CD4-positive, alpha-beta T cell treated with Interleukin-17A for 4 hours (primary cell): ENCODE measurements at places on chromosomes 6 and 20.

GRCh38 chr6:144310765-144311164 lies 25.6 kb downstream of the UTRN start:
- DNase-seq: no peak

DNA sequence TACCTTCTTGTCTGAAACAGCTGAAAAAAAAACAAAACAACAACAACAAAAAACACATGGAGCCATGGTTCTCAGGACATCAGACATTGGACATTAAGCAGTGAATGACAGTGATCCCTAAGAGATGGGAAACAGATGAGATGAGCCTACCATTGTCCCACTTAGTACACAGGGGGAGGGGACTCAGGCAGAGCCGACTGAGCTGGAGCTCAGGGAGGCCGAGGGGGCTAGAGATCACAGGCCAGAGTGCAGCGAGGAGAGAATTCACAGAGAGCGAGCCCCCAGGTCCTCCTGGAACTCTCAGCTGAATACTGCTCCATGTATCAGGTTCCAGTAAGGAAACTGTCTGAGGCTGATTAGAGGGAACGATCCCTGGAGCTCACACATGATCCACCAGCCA lies 134.6 kb downstream of the GRM4 start:
- DNase-seq: no peak

DNA sequence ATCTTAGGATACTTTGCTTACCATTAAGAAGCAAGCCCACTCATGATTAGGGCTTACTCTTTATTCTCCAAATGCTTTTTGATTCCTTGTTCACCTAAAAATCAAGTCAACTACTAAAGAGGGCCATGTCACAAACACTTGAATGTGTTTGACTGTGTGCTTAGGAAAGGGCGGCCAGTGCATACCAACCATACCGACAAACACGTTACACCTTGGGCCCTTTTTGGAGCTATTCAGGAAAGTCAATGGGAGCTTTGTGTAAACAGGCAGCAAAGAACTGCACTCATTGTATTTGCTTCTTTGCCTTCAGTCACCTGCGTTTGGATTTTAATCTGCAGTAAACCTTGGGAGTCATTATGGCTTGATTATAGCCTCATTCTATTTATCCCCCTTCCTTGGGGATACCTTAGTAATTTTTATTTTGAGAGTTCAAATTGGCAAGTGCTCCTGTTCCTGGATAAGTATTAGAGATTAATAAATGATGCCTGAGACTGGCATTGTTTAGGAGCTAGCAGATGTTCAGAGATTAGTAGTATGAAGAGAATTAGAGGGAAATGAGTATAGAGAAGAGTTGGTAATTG lies 102.6 kb upstream of the HDGFL1 start:
- no peak for DNase-seq

GRCh38 chr6:108771421-108771820 lies 76.8 kb upstream of the ARMC2 start:
- DNase-seq: no peak

GRCh38 chr6:45625191-45625664 lies 247.5 kb upstream of the SUPT3H start:
- DNase-seq: no peak

GRCh38 chr20:62914970-62915457 lies 11.3 kb downstream of the DIDO1 start:
- no peak for DNase-seq

DNA sequence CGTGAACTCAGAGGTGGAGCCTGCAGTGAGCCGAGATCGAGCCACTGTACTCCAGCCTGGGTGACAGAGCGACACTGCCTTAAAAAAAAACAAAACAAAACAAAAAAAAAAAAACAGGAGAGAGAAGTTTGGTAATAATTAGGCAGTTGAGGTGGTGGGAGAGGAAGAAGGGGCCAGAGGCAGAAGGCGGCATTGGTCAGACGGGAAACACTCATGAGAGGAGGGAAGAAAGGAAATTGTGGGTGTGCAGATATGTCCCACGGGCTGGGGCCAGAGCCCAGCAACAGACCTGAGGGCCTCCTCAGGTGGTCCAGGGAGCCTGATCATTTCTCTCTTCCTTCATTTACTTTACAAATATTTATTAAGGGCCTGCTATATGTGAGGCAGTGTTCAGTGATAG lies 20.0 kb downstream of the SULF2 start:
- DNase-seq: no peak

- DNase-seq: no peak
Observed at GRCh38 chr6:128256095-128256494, 264.3 kb downstream of the PTPRK start.

- DNase-seq: no peak
Observed at GRCh38 chr6:131682442-131682841, 18.8 kb downstream of the OR2A4 start.

DNA sequence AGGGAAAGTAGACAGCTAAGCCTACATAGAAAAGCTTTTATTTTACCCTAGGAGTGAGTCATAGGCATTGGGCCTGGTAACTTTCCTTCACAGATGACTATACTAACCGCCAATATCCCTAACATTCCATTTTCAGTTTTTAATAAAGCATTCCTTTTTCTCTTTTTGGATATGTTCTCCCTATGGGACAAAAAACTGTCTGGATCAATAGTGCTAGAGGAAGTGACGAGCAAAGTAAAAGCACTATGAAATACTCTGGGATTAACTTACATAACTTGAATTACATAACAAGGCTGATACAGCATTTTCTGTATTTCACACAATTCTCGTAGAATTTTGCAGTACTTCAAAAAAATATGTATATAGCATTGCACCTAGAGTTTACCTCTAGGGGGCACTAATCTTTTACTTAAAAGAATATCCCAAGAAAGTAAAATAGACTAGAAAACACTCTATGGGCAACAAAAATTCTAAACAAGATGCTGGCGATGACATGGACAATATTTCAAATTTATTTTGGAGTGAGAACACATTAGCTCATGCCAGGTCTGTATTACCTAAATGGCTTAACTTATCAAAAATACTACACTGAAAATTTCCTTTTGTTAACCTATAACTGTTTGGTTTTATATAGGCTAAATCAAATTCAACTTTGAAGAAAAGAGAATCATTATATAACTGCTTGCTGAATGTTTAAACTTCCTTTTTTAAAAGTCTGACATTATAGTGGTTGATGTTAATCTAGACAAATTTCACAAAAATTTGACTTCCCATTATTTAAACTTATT lies 66.3 kb upstream of the DST start:
- no peak for DNase-seq

GRCh38 chr6:163579880-163580295 lies 165.4 kb downstream of the QKI start:
- DNase-seq: no peak

GRCh38 chr6:154070041-154070440 lies 31.0 kb downstream of the OPRM1 start:
- DNase-seq: no peak

DNA sequence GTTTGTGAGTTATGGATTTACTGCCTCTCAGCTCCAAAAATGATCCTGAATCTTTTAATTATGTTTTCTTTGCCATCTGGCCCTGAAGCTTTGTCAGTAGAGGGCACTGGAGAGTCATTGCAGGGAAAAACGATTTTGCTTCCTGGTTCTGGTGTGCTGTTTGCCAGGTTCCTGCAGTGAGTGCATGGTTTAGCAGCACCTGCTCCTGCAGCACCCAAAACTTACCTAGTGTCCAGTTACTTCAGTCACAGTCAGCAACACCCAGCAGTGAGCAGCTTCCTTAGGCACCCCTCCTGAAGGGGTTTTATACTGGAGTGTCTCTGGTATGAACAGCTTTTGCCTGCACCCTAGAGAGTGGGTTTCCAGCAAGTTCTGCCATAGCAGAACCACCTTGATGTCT lies 6.0 kb upstream of the TRIM26 start:
- peak; percentile 62 for DNase-seq

- no peak for DNase-seq
Observed at GRCh38 chr6:37650071-37650481, 47.6 kb downstream of the MDGA1 start.

DNA sequence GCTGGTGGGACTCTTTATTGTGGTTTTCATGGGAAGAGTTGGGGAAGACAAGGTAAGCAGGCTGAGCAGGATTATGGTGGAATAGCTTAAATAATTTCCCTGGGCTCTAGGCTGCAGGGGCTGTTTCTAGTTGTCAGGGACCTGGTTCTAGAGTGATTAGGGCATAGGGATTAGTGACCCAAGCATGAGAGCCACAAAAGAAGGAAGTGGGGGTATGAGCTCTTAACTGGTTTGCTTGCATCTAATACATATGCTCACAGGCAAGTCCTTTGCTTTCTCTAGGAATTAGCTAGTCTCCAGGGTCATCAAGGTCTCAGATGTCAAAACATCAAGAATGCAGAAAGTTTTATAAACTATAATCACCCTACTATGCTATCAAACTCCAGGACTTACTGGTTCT lies 67.5 kb upstream of the NRN1 start:
- DNase-seq: no peak

DNA sequence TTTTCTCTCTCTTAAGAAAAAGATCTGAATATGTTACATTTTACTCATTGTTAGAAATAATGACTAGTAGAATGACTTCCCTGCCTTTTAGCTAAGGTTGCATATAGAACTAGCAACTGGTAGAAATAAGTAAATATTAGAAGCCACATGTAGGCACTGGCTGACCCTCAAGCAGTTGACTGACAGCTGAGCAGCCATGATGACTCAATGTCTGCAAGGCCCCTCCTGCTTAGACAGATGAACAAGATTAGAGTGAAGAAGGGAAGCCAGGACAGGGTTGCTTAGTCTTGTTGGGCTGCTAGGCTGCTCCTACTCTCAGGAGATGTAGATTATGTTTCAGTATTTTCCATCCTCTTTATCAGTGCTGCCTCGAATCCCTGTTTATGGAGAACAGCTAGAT lies 6.5 kb downstream of the MEP1A start:
- no peak for DNase-seq

DNA sequence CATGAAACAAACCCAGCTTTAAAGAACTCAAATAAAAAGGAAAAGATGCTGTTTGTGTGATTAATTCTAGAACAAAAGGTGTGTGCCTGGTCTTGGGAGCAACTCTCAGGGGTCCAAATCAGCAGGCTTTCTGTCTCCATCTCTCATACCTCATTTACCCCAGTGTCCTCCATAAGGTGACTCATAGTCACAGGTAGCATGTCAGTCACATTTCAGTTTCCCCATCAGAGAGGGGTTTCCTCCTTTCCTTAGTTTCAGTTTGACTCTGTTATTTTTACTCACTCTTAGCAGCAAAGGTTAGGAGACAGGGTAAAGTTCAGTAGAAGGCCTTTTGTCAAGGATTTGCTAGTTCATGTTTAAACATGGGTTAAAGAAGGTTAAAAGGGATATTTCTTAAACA lies 46.2 kb downstream of the OGFRL1 start:
- no peak for DNase-seq

DNA sequence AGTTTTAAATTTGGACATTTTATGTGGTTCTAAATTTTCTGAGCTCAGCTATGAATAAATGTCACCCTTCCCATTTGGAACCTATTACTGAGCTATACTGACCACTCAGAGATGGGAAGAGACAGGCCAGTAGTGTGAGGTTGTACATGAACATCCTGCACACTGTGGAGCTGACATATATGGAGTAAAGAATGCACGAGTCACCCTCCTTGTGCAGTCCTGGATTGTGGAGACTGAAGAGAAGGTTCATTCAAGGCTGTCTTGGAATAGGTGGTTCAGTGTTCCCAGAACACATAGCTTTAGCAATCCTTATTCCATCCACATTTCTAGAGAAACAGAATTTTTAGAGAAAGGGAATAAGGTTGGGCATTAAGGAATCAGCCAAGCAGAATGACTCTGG lies 50.3 kb upstream of the OGFRL1 start:
- no peak for DNase-seq

DNA sequence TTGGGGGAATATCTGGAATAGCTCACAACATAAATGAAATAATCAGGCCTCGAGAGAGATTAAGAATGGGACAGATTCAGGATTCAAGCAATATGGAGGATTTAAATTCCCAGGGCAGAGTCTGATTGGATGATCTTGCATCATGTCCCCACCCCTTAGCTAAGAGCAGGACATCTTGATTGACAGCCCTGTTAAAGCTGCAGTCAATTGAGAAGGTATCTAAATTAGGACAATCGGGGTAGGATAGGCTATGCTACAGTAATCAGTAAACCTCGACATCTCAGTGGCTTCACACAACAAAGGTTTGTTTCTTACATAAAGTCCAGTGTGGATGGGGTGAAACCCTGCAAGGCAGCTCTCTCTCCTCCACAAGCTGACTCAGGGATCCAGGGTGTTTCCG lies 109.5 kb downstream of the EYA2 start:
- no peak for DNase-seq

- DNase-seq: no peak
Observed at GRCh38 chr6:111171577-111172400, 84.5 kb downstream of the SLC16A10 start.

- no peak for DNase-seq
Observed at GRCh38 chr20:55880361-55880760, 125.0 kb downstream of the CBLN4 start.

- DNase-seq: peak; percentile 75
Observed at GRCh38 chr6:33313709-33314514, at the start of gene TAPBP. Gene TAPBP, minus strand, starts transcription at chr6:33314078. Its CDS starts 37 bp downstream, at chr6:33314041.

- no peak for DNase-seq
Observed at GRCh38 chr6:12884983-12885382, 168.4 kb downstream of the PHACTR1 start.

DNA sequence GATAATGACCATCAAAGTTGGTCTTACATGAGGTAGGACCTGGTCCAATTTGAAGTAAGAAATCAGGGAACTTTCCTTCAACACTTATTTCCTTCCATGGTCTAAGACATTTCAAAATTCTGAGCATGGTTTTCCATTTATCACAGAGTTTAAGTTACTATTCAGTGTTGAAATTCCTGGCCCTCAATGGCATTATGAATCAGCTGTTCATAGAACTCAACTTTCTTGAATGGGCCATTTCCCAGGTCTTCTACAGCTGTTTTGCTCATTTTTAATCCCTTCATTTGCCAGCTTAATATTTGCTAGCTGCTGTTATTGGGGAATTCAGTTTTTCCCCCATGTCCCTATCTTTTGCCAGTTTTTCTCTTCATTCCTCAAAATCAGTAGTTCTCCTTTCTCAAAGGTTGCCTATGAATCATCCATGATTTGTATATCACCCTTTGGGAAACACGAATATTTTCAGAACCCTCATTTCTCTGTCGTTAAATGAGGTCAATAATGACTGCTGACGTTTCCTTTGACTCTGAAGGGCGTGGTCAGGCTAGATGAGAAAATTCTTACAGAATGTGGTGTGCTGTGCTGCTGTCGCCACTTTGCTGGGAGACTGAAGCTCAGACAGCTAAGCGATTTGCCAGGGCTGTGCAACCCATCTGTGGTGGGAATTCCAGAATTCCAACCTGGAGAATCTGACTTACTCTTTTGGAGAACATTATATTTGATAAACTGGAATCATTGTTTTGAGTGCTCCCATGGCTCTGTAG lies 216.5 kb upstream of the FLRT3 start:
- DNase-seq: no peak

- DNase-seq: no peak
Observed at GRCh38 chr20:58044931-58045555, 183.4 kb downstream of the ANKRD60 start.

GRCh38 chr6:54053881-54054391 lies 57.3 kb upstream of the MLIP start:
- no peak for DNase-seq

DNA sequence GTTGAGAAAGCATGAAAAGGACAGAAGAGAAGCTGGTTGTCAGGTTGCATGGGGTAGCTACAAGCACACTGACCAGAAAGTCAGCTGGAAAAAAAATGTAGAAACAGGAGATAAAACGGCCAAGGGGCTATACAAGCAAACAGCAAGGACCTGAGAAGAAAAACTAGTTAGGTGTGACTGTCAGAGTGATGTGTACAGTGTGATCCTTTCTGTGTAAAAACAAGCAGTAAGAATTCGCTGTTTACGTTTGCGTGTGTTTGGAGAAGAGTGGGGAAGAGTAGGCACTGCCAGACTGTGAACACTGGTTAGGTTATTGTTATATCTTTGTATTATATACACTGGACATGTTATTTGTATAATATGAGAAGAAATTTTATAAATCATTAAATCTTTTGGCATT lies 28.1 kb downstream of the PTPN1 start:
- DNase-seq: no peak
